Activated CD8-positive, alpha-beta memory T cell treated with anti-CD3 and anti-CD28 coated beads, Interleukin-2, amount 50 U/mL, for 4 hours (primary cell): ENCODE measurements at places on chromosomes 5 and 9.

- DNase-seq: no peak
Observed at GRCh38 chr5:176740702-176741496, 69.5 kb upstream of the UNC5A start.

DNA sequence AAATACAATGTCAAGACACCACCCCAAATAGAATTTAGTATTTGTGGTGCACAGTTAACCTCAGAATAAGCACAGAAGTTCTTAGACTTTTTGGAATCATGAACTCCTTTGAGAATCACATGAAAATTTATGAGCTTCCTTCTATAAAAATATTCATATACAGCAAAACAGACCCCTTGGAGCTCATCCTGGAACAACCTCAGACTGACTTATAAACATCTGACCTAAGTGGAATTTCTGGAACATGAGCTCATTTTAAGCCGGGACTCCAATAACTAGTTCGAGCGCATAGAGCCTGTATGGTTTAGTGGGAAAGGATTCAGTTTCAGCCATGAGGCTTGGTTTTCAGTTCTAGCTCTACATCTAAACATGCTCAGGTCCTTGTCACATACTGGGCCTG is 192.3 kb downstream of the DEPDC1B start:
- no peak for DNase-seq

DNA sequence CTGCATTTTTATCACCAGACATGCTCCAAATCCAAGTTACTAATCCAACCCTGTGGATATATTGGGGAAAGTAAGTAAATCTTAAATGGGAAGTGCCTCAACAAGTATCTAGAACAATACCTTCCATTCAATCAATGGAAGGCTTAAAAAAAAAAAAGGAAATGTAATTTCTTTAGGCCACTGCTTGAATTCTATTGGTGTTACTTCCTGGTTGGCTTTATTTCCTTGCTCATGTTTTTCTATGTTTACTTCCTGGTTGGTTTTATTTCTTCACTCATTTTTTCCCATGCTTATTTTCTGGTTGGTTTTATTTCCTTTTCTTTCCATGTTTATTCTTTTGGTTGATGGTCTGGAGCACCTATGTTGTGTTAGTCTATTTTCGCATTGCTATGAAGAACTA is 363.9 kb downstream of the KDM4C start:
- DNase-seq: no peak

GRCh38 chr9:134756098-134756497 is 114.5 kb downstream of the COL5A1 start:
- DNase-seq: no peak

DNA sequence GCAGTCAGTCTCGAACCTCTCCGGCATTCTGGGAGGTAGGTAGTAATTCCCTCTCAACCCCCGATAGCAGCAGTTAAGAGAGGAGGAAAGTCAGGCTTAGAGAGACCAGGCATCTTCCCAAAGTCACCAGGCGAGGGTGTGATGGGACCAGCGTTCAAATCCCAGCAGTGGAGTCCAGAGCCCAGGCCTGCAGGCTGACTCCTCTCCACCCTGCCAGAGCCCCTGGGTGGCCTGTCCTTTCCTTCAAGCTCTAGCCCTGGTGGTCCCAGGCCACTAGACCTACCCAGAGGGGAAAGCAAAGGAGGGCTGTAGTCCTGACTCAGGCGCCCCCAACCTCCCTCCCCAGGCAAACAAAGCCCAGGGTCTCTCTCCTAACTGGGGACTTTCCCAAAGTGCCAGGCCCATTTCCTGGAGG is 4.2 kb upstream of the NR5A1 start:
- DNase-seq: no peak

- peak; percentile 41 for DNase-seq
Observed at GRCh38 chr9:2859776-2860379, 16.0 kb upstream of the PUM3 start.

DNA sequence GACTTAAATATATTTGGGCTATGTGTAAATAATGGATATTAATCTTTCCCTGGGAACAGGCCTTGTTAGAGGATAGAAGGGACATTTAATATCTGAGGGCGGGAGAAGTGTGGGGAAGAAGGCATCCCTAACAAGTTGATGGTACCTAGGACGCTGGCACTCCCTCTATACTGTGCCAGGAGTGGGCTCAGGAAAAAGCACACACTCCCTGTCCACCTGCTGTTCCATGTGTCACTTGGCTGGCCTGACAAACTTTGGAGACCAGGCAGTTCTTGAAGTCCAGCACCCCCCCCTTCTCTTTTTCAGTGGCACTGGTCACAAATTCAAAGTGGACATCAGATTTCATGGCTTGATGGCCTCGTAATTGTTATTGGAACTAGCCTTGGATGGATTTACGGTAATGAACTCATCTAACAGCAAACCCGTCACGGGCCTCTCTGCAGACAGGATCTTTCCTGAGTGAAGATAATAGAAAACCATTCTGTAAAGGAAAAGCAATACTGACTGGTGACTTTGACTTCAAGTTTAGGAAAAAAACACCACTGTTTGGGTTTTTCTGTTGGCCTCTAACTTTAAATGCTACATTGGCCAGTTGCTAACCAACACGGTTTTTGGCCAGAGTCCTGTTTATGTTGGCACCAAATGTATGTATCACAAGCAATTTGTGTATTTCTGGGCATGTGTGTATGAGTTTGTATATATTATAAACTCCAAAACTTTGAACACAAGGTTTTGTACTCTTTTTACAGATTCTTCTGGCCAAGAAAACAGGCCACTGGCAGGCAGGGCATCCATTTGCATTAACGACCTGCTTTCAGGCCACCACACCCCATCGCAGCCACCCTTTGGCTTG is 552.6 kb downstream of the CCDC171 start:
- no peak for DNase-seq

DNA sequence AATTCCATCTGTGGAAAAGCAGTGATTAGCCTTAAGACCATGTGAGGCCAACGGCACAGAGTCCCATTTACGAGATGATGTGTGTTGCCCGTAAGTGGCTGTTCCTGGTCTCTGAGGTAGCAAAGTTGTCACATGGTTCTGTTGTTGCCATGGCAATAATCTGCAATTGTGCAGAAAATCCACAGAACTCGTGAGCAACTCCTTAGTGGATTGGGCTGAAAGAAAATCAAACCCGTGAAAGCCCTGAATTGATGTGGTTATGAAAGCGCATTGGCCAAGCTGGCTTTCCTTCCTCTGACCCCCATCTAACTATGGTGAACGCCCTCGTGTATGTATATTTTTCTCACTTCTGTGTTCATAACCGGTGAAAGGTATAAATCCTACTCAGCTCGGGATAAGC is 614.7 kb downstream of the EBF1 start:
- no peak for DNase-seq

DNA sequence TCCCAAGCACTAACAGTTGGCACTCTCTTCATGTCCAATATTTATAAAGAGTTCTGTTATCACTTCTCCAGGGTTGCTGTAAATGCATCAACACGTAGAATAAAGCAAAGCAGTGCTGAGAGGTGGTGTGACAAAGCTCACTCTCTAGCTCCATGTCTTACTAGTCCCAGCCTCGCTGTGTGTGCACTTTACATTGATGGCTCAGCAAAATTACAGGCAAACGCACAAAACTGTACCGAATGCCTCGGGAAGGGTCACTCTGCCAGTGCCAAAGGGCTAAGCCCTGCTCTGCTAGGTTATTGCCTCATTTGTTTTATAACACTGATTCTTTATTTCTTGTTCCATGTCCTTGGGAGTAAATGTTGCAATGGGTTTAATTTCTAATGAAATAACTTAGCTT is 1005.9 kb upstream of the WWC1 start:
- no peak for DNase-seq

GRCh38 chr9:127166111-127166510 is 43.7 kb upstream of the ANGPTL2 start:
- no peak for DNase-seq

DNA sequence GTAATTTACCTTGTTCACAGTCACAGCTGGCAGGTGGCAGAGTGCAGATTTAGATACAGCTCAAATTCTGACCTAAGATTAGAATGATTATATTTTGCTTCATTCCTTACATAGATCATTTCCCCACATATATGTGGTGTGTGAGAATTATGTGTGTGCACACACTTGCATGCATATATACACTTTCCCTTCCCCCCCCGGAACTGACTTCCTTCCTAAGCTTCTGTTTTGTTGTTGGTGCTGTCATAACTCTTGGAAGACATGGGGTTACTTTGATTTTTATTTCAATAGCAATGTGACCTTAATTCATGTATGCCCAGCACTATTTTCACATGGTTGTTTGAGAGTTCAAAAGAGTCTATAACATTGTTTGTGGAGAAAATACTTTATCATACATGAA is 112.8 kb downstream of the CMYA5 start:
- no peak for DNase-seq

- no peak for DNase-seq
Observed at GRCh38 chr9:37692622-37693221, 42.0 kb downstream of the FRMPD1 start.

- no peak for DNase-seq
Observed at GRCh38 chr9:128495296-128495695, 9.2 kb upstream of the GLE1 start.

DNA sequence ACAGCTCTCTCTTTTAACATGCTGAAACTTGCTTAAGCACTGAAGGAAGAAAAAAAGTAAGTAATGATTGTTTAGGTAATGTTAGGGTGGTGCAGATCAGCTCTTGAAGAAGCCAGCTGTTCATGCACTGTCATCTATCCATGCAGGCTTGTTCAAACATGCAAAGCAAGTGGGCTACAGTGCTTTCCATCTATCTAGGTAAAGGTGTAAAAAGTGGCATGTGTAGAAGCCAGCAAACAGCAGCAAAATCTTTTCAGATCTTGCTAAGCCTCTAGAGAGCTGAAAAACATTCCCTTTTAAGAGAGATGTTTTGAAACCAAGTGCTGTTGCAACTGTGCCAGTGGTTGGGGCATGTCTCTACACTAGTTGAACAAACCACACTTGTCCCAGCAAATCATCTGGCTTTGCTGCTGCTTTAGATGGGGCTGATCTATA is 214.4 kb downstream of the EFNA5 start:
- DNase-seq: no peak

DNA sequence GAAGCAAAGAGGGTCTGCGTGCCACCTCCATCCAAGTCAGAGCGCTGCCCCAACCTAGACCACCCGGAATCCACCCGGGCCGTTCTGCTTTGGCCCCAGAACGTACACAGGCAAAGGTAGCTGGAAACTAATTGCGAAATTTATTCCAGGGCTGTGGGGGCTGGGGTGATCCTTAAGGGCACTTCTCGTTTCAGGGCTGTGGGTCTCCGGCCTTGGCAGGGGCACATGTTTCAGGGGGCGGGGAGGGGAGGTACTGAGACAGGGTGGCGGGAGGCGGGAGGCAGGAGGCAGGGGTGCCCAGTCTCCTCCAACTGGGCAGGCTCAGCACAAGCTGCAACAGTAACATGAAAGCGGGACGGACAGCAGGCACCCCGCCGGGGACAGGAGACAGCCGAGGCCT is 26.1 kb downstream of the NR5A1 start:
- no peak for DNase-seq

DNA sequence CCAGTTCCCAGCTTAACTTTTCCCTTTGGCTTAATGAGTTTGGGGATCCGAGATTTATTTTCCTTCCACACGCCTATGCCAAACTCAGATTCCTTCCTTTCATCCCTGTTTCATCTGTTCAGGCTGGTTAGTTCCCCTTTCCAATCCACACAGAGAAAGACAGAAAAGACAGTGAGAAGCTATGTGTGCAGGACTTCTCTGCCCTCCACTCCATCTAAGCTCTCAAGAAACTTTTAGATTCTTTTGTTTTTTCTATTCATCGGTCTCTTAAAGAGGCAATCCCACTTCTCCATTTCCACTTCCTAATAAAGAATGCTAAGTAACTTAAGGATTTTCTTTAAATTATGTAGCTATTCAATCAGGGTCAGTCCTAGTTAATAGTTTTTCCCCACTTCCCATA is 11.2 kb downstream of the ITGA1 start:
- no peak for DNase-seq

DNA sequence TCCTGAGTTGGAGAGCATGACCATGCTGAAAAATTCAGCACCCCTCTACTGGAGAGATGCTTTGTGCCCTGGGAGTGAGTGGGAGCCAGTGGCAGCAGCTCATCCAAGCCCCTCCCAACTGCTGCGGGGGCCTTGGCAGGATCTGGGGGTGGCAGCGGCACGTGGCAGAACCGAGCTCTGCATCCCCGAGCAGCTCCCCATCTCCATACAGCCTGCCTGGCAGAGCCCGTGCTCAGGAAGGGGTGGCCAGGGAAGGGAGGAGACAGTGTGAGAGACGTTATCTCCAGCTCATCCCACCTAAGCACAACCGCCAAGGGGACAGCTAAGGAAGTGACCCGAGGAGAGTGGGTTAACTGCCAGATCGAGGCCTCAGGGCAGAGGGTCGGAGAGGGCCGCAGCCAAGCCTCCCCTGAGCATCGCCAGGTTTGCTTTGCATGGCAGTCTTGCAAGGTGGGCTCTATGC is 17.2 kb upstream of the DPM2 start:
- no peak for DNase-seq

DNA sequence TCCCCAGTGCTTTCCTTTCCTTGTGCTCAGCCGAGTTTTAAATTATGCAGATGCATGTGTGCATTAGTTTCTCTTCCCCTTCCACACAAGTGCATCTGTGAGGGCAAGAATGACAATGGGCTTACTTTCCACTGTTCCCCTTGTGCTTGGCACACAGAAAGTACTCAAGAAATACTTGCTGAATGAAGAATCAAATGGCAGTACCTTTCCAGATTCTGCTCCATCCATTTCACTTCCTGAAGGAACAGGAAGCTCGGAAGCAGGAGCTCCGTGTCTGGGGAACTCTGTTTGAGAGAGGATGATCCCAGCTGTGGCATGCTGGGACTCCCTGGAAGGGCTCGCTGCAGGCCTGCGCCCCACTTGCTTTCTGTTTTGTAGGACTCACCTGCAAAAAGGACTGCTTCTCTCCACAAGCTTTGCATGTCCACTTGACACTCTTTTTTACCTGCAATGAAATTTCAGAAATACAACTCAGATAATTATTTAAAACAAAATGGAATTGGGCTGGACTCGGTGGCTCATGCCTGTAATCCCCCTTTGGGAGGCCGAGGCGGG is 5.5 kb downstream of the MRNIP start:
- no peak for DNase-seq

- DNase-seq: no peak
Observed at GRCh38 chr5:124602925-124603650, 143.4 kb downstream of the ZNF608 start.

DNA sequence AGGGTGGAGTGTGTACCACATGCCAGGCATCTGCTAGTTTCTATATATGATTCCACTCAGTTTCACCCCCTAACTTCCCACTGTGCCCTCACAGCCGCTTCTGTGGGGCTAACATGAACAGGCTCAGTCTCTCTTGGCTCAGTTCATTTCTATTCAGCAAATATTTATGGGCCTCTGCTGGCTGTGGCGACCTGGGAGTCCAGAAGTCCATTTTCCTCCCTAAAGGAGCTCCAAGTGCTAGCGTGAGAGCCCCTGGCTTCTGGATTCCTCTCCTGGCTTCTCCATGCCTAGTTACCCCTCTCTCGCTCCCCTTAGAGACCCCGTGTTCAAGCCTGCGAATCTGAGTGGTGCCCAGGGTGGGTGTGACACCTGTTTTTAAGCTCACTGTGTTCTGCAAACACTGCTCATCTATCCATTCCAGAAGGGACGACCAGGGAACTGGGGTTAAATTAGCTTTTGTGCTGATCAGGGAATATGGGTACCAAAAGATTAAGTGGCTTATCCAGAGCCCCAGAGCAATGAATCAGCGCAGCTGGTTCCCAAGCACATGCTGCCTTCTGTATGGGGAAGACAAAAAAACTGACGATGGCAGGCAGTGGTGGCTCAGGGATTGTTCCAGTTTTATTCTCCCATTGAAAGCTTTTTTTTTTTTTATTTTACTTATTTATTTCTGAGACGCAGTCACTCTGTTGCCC is 57.6 kb downstream of the HMCN2 start:
- no peak for DNase-seq

- DNase-seq: no peak
Observed at GRCh38 chr5:174589599-174589998, 134.8 kb upstream of the MSX2 start.

GRCh38 chr5:169550227-169550626 is 33.3 kb upstream of the SPDL1 start:
- DNase-seq: no peak
